SIG-M5 (cell line): ENCODE measurements at places on chromosomes 1 and 21.

DNA sequence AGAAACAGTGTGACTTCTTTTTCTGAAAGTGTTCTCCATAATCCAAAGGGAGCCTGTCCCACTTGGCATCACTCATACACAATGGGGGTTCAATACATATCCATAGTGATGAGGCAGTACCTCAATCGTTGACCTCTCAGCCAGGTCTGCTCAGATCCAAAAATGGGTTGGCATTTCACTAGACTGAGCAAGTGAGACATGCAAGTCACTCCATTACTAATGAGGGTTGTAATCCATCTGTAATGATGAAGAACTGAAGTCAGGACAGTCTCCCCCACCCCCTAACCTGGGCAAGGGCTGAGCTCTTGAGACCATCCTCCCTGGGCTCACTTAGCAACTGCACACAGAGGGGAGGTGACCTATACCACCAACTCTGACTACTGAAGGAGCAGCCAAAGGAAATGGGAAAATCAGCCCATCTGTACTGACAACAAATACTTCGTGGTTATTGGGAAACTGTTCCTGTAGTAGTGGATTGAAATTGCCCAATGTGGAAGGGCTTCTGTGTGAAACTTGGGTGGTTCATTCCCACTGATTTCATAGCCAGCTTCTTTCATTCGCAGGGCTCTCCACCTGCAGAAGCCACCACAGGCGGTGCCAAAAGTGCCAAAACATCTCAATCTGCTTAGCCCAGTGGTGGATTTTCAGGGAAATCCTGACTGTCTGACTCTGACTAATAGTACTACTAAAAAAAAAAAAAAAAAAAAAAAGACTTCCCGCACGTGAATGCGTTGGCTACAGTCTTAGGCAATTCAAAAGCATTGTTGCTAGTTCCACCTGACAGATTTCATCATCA is 5.0 kb downstream of the NGF start:
- DNase-seq: no peak

GRCh38 chr1:43994794-43995790 is 3.7 kb downstream of the CCDC24 start:
- no peak for DNase-seq

- DNase-seq: no peak
These were observed 35.8 kb downstream of the SSBP3 start for GRCh38 chr1:54370287-54370989.

DNA sequence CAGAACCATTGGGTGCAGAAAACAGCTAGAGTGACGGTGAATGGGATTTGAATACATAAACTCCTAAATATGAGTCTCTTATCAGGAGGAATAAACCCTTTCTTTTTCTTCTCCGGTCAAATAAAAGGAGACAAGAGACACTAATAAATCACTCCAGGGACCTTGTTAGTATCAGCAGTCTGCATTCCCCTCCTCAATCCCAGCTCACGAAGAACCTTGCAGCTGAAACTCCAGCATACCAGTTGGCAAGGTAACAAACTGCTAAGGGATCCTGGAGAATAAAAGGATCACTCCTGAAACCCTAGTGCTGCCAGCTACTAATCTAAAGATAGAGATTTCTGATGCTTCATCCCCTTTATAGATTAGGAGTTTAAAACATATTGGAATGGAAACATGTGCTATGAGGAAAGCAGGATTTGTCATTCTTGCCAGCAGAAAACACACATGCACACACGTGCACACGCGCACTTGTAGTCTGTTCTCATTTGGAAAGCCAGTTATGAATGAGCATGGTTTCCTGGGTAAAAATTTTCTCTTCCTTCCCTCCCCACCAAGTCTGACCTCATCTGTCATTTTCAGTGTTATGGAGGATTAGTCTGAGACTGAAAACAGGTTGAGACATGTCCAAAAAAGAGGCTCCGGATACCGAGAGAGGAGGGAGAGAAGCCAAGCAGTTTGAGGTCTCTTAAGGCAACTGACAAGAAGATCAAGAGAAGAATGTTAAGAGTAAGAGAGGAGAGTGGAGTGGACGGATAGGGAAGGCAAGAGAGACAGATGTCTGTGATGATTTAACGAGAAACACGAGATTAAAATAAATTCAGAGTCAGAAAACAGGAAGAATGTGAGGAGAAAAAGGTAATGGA is 10.9 kb downstream of the IER5 start:
- no peak for DNase-seq

DNA sequence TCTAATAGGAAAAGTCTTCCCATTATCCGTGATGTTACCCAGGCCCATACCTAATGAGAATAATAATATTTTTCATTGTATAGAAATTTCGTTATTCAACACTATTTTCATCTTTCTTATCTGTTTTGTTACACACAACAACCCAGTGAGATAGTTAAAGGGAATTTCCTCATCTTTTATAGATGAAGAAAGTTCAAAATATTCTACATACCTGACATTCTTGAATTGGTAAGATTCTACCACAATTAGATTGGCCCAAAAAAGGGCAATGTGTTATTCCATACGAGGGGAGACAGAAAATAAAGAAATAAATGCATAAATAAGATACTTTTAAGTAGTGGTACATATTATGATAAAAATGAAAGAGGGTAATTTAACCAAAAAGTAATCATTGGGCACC is 405.5 kb upstream of the ADAMTS5 start:
- no peak for DNase-seq

- no peak for DNase-seq
These were observed 70.4 kb upstream of the UBE2U start for GRCh38 chr1:64133036-64133435.

GRCh38 chr1:183871142-183871541 is 66.2 kb downstream of the RGL1 start:
- DNase-seq: no peak

- DNase-seq: no peak
These were observed 736 bp downstream of the KCNC4 start for GRCh38 chr1:110210604-110211495.

- no peak for DNase-seq
These were observed 95.2 kb downstream of the KCNJ15 start for GRCh38 chr21:38351961-38352521.
